ENCODE measurements at places on chromosomes 2 and 18.
A peak's percentile ranks its signal among the peaks of the same experiment; 100 is the strongest.

DNA sequence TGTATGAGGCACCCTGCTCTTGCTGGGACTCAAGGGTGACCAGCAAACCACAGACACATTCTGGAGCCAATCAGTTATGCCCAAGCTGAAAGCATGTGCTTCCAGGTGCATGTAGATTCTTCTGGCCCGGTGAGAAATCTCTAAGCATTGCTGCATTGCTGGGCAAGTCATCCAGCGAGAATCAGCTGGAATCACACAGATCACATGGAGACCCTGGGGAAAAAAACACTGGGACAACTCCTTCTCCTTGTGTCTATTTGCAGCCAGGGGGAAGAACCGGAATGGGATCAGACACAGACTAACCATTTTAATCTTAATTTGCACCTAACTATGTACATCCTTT is 119.7 kb upstream of the KLF7 start:
- DNase-seq: no peak

GRCh38 chr2:109222825-109223471 is 93.9 kb downstream of the SH3RF3 start:
- no peak for DNase-seq

DNA sequence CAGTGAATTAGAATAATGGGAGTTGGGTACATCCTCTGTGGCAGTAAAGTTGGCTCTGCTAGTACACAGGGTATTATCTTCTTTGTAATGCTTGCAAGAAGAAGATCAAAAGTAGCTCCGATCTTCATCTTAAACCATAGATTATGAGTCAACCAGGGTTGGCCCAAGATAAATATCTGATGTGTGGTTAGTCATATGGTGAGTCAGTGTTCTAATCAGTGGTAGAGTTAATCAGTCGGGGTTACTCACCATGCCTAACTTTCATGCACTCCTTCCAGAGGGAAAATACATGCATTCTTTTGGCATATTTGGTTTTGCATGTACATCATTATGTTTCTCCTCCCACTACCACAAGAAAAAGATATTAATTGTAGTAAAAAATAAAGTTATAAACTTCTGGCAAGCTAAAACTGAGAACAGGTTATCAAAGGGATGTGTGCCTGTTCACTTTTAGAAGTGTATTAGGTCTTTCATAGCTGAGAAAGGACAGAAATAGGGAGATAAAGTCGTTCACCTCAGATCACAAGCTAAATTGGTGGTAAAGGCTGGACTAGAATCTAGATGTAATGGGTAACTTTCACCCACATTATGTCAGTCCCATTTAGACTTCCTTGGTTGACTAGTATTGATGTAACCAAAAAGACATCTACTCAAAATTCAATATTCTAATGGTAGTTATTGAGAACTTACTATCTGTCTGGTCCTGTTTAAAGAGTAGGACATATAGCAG is 684.4 kb downstream of the IRS1 start:
- DNase-seq: no peak

DNA sequence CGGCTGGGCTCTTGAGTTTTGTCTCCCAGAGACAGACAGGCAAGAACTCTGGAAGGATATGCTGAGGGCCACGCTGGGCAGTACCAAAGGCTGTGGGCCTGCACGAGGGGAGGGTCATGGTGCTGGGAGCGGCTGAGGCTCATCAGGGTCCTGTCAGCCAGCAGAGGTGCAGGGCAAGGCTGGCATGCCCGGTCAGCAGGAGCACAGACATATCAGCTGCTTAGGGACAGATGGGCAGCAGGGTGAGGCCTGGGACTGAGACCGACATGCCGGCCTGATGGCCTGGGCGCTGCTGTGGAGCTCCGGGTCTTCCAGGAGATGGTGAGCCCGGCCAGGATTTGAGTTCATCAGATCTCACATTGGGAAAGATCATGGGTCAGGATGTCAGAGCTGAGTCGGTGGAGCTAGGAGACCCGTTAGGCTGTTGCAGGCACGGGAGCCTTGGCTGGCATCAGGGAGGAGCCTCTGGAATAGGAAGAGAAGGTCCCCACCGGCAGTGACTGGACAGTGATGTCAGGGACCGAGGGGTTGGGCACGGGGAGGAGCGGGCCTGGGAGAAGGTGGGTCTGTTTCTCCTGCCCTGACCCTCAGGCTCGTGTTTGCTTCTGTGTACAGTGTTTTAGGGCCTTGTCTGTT is 18.8 kb downstream of the CNDP2 start:
- DNase-seq: peak; percentile 13

GRCh38 chr18:8248576-8248975 is 360.7 kb upstream of the RAB12 start:
- DNase-seq: no peak

DNA sequence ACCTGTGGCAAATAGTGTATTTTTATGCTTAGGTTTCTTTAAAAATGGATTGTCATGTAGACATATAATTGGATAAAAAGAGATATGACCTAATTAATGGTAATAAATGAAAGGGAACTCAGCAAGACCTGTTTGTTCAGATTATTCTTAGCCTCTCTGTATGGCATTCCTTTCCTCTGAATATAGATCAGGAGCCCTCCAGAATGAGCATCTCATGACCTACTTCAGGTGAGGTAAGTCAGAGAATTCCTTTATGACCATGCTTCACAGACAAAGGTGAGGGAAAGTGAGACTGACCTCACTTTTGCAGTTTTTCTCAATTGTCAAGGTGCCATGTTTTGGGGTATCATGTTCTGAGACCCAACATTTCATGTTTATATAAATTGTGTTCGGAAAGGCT is 1744.3 kb upstream of the PIK3C3 start:
- DNase-seq: no peak

- no peak for DNase-seq
Observed at GRCh38 chr2:48749291-48750127, 6.0 kb downstream of the LHCGR start.

- DNase-seq: peak; percentile 65
Observed at GRCh38 chr2:112627060-112628040, 18.4 kb upstream of the SLC20A1 start.

DNA sequence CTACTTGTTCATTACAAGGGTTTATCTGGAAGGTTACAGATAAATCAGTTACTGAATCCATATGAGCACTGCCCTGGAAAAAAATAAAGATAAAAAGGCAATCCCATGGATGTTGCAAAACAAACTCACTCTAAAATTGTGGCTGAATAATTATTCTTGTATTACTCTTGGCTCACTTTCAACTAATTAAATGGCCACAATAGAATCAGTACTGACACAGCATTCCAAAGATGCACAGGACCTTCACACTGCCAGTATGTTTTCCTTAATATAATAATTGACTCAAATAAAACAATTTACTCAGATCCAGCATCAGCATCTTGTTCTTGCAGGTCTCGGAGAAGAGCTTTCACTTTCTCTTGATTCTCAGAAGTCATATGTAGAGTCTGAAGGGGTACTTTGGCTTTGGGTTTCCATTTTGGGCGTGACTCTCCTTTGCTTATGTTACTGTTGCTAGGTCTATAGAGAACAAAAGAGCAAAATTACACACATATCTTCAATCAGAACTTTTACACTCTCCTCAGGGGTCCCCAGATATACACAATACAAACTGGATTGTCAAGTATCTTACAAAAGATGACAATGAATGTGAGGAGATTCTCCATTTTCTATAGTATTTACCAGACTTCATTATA is 12.6 kb downstream of the DHX57 start:
- DNase-seq: no peak

GRCh38 chr2:172095905-172096625 is 6.6 kb downstream of the DLX2 start:
- peak; percentile 21 for DNase-seq

DNA sequence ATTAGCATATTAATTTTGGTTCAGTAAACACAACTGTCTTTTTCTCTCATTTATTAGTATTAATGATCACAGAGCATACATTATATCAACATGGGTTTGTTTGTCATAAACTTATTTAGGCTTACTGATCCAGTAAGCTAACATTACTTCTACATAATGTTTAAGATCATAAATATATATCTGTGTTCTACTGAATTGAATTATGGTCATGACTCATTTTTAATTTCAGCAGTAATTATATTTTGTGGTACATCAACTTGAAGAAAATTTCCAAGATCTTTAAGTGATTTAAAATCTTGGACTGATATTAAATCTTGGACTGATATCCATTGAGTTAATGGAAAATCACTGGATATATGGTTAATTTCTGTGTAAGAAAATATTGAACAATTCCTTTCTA is 111.7 kb downstream of the CALCRL start:
- no peak for DNase-seq

- peak; percentile 25 for DNase-seq
Observed at GRCh38 chr2:128308284-128308731, 10.4 kb downstream of the HS6ST1 start.

DNA sequence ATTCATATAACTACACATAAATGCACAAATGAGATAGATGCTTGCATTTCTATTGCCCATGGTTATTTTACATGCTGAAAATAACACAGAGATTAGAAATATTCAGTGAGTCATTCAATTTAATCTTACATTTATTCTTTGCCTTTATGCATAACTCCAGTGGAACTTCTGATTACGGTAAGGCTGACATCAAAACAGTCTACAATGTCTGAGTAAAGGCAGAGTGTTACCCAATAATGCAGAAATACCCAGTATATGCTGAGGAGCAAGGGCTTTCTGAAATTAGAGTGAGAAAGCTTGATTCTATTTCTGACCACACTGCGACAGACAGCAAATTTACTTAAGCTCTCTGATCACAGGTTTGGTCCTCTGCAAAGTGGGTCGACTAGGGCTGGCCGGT is 9.2 kb downstream of the NMI start:
- DNase-seq: no peak

- DNase-seq: no peak
Observed at GRCh38 chr18:77039196-77040130, 93.1 kb downstream of the MBP start.

DNA sequence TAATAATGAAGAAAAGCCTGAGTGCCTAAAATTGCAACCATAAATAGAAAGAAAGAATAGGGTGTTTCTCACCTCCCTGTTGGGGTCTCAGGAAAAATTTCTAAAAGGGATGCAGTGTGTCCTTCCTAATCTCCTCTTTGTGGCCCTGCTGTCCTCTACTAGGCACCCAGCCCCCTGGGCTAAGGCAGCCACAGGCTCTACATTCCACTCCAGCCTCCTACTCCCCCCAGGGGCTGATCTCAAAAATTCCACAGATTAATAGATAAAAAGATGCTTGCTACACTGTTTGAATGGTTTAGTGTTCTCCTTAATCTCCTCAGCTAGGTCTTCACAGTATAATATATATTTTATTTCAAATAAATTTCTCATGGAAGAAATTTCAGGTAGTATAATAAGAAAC is 17.6 kb downstream of the SATB2 start:
- no peak for DNase-seq

DNA sequence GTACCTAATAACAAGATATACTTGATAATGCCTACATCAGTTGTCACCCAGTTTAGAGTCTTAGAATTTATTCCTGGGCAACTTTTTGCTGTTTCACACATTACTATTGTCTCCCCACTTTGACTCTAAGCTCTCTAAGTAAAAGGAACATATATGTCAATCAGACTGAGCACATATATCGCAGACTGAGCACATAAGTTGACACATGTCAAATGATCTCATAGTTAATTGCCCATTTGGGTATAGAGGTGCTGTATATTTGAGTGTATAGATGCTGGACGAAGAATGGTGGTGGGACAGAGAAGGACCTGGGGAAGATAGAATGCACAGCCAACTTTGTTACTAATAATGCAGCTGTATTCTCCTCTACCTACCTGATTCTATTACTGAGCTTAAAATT is 746.0 kb upstream of the CDH2 start:
- DNase-seq: no peak

- peak; percentile 55 for DNase-seq
Observed at GRCh38 chr2:23241121-23241520, 143.9 kb upstream of the KLHL29 start.

DNA sequence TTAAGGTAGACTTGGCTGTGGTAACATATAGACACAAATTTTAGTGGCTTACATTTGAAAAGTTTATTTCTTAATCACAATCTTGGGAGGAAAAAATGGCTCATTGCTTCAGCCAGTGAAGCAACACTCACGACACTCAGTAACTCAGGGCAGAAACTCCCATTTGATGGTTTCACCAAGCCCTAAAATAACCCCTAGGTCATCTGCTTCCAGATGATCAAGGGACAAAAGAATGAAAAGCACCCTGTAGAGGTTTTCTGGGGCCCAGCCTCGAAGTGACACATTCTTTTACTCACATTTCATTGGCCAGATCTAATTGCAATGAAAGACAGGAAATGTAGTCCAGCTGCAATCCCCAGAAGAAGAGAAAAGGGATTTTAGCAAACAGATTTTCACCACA is 275.9 kb downstream of the TMX3 start:
- DNase-seq: no peak

GRCh38 chr2:40639320-40639719 is 187.4 kb upstream of the SLC8A1 start:
- peak; percentile 32 for DNase-seq
